ENCODE measurements at places on chromosomes 6 and 20.
A peak's percentile ranks its signal among the peaks of the same experiment; 100 is the strongest.

- DNase-seq: peak; percentile 61
Observed at GRCh38 chr20:63977739-63978276, 1.6 kb downstream of the SAMD10 start.

- no peak for DNase-seq
Observed at GRCh38 chr6:158648682-158649131, 1.1 kb upstream of the SYTL3 start.

GRCh38 chr6:61193771-61194170 is 1092.3 kb downstream of the KHDRBS2 start:
- DNase-seq: no peak

GRCh38 chr6:30614044-30614842 is 2.8 kb downstream of the PPP1R10 start:
- DNase-seq: no peak

GRCh38 chr20:63618291-63618980 is 8.5 kb downstream of the GMEB2 start:
- no peak for DNase-seq

Data from activated naive CD4-positive, alpha-beta T cell treated with anti-CD3 and anti-CD28 coated beads, Interleukin-2, amount 10 ng/mL, durations not matched to agents 7 days and 5 days (primary cell).